Caudate nucleus (tissue), 63 donors: ENCODE measurements at places on chromosomes 6 and 20.

GRCh38 chr20:16283307-16283706 lies 289.9 kb downstream of the KIF16B start:
- no peak for DNase-seq

GRCh38 chr6:145532361-145532760 lies 203.0 kb downstream of the EPM2A start:
- no peak for DNase-seq

- DNase-seq: no peak
Measured at GRCh38 chr6:120147071-120147871, 797.7 kb upstream of the MAN1A1 start.

GRCh38 chr20:49561256-49561655 lies 6.7 kb downstream of the PTGIS start:
- DNase-seq: no peak

DNA sequence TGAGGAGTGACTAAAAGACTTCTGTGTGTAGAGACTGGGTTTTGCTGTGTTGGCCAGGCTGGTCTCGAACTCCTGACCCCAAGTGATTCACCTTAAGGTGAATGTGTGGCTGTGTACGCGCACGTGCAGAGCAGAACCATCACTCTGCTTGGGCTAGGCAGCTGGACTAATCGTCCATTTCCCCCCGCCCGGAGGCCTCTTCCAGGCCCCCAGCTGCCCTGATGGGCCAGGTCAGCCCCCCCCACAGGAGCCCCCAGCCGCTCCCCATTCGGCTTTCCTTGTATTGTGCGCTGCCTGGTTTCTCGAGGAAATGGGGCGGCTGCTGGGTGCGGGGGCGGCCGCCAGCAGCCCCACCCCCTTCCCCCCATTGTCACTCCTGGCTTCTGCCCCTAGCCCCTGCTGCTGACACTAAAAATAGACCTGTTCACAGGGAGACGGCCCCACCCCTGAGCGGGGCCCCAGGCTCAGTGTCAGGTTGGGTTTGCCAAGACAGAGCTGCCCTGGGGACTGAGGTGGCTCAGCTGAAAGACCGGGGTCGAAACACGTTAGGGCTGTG lies 24.6 kb upstream of the CSNK2A1 start:
- DNase-seq: no peak

DNA sequence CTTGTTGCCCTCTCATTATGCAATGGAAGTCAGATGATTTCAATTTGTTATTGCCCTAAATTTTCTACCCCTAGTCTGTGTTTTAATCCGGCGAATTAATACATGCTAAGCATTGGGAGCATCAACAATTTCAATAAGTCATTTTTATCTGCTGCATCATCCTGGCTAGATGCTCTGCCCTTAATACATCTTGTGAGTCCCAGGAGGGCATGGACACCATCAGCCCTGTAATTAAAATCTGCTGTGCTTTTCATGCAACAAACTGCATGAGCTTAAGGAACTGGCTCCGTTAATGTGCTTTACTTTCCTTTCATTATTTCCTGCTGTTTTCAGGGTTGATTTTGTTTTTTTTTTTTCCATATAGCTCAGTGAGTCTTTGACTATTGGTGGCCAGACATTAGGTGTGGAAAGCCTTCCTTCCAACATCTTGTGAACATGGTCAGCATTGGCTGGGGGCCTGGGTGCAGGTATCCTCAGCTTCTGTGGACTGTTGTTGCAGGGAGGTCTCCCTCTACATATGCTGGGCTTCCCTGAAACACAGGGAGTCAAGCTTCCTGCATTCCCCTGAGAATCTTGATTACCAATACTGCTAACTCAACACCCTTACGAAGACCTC lies 8.5 kb upstream of the PBOV1 start:
- no peak for DNase-seq

GRCh38 chr6:36694616-36695015 lies 3.0 kb upstream of the RAB44 start:
- no peak for DNase-seq

GRCh38 chr20:57392512-57393271 lies 1.5 kb downstream of the RBM38 start:
- DNase-seq: no peak

DNA sequence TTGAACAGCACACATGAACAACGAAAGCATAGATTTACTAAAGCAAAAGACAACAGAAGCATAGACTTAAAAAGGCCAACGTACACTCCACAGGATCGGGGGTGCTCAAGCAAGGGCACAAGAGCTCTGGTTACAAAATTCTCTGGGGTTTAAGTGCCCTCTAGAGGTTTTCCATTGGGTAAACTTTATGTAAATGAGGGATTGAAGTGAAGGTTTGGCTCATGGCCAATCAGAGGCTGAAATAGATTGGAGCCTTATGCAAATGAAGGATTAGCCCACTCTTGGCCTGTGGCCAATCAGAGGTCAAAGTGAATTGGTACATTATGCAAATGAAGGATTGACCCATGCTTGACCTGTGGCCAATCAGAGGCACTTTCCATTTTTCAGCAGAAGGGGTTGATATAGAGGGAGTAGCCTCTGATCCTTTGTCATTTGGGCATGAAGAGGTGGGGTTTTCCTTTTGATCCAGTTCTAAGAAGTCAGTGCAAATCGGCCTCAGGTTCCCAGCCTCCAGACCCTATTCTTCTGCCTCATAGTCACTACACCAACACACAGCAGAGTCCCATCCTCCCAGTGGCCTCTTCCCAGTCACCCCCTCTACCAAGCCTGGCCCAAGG lies 244.9 kb downstream of the THBS2 start:
- DNase-seq: no peak

GRCh38 chr6:107578642-107579341 lies 88.9 kb downstream of the SOBP start:
- no peak for DNase-seq

GRCh38 chr6:53476964-53477363 lies 67.9 kb downstream of the GCLC start:
- no peak for DNase-seq

DNA sequence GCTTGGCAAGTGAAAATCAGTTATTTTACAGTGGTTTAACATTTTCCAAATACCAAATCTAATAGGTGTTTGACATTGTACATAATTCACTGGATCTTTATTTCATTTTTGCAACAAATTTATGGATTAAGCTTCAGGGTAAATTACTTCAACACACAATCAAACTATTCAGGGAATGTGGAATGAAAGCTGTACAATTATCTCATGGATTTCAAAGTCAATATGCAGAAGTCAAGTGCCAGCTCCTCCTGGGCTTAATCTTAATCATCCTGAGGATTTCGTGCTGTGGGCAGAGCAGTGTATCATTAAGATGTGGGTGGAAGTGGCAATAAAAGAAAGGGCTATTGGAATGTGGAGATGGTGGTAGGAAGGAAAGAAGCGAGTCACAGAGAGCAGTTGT lies 548.8 kb downstream of the COL12A1 start:
- no peak for DNase-seq

- no peak for DNase-seq
Measured at GRCh38 chr6:7916959-7917358, 6.4 kb upstream of the TXNDC5 start.

GRCh38 chr20:33716498-33716897 lies 3.6 kb downstream of the PXMP4 start:
- DNase-seq: no peak

- DNase-seq: no peak
Measured at GRCh38 chr6:3743541-3743940, 8.0 kb downstream of the PXDC1 start.

DNA sequence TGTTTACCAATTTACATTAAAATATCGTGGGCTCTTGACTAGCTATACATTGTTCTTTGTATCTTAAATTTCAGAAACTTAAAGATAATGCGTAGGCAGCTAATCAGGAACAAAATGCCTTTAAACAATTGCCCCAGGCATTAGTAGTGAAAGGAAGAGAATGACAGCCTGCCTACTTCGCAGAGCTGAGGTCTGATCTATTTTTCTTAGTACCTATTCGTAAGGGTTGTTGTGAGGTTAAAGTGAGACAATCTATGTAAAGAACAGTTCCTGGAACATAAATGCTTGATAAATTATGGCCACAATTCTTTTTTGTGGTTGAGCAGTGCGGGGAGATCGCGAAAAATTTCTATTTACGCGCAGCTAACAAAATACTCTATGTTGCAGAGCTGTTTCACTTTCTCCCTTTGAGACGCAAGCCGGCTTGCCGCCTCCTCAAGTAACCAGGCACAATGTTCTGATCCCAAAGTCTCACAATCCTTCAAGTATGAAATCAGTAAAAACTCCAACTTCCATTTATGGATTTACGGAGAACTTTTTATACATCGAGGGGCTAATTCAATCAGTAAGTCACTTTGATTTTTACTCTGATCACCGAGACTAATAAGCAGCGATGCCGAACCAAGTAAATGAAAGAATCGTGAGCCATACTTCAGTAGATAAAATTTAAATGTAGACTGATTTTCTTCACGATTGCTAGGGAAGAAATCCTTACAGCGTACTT lies 878 bp upstream of the PNRC1 start:
- DNase-seq: no peak

- DNase-seq: no peak
Measured at GRCh38 chr6:31797588-31797987, 2.0 kb upstream of the VARS1 start.

GRCh38 chr6:166561771-166562359 lies 24.6 kb downstream of the RAMACL start:
- DNase-seq: no peak
